ENCODE measurements at places on chromosomes 6 and 20.

- no peak for DNase-seq
Observed at GRCh38 chr20:910132-910869, 5.8 kb downstream of the ANGPT4 start.

DNA sequence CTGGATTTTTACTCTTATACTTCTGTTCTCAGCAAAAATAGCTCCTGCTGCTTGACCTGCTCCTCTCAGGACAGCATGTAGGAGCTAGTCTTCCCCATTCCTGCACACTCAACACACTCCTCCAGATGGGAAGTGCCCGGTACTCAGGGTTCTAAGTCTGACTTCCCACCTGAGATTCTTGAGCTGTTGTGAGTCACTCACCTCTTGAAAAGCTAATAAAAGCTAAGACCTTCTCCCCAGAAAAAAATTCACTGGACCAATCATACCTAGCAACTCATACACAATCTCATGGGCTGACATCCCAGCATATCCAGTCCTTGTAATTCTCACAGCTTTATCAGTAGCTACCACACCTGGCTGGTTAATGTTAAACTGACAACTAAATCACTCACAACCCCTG, 53.5 kb downstream of the TRPC4AP start:
- DNase-seq, result no peak

GRCh38 chr20:59692139-59692538, 87.8 kb downstream of the PHACTR3 start:
- no peak for DNase-seq

DNA sequence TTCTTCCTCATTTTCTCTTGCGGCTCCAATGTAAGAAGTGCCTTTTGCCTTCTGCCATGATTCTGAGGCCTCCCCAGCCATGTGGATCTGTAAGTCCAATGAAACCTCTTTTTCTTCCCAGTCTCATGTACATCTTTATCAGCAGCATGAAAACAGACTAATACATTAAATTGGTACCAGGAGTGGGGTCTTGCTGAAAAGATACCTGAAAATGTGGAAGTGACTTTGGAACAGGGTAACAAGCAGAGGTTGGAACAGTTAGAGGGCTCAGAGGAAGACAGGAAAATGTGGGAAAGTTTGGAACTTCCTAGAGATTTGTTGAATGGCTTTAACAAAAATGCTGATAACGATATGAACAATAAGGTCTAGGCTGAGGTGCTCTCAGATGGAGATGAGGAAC, 316.7 kb upstream of the HS3ST5 start:
- no peak for DNase-seq

DNA sequence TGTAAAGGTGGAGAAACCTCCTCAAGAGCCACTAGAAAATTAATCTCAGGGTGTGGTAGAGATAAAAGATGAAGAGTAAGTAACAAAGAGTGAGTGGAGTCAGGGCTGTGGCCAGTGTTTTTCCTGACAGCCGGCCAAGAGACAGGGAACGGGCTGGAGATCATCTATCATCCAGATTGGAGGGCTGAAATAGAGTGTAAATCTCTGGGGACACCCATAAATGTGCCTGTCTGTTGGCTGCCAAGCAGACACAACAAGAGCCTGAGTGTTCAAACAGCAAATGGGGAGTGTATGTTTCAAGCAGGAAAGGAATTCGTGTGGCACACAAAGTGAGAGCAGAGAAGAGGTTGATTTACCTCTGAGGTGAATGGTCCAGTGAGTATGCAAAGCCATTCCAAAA, 326.4 kb upstream of the KHDRBS2 start:
- DNase-seq, result no peak

DNA sequence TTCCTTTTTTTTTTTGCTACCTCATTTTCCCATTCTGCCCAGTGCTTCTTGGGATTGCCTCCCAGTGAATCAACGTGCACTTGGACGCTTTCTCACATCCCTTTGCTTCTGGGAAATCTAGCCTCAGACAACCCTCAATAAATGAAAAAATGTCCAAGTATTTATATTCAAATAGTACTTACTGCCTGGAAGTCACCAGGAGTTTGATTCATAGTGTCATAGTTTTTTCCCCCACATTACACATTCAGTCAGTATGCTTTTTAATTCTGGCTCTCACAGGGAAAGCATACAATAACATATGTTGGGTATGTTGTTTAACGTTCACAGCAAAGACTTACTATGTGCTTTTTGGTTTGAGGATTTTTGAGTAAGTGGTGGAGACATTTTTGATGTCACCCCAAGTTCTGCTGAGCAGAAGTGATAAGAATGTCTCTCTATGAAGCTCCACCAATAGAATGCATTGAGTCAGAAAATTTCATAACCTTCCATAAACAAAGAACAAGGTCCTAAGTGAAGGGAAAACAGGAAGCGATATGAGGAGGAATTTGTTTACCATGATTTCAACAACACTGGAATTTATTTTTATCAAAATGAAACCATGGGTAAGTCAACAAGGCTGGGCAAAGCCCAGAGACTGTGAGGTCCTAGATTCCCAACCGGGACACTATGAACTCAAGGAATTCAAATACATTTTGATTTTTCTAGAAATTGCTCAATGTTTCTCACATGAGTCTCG, 301.2 kb upstream of the BMP2 start:
- DNase-seq, result no peak

DNA sequence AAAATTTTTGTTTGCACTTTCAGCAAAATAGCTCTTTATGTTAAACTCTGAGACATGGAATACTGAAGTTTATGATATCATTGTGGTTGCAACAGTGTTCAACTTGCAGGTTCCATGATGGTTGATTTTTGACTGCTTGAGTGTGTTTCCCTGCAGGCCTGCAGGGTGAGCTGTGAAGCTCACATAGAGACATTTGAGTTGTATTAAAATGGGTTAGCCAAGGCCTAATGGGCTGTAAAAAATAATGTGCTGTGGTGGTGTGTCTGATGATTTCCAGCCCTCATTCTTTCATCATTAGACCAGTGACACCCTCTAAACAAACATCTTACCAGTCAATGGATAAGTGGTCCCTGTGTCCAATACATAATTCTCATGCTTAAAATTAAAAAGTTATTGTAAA, 321.4 kb downstream of the FARS2 start:
- DNase-seq, result no peak

GRCh38 chr6:47044397-47044796, 2.3 kb upstream of the ADGRF1 start:
- DNase-seq, result no peak

DNA sequence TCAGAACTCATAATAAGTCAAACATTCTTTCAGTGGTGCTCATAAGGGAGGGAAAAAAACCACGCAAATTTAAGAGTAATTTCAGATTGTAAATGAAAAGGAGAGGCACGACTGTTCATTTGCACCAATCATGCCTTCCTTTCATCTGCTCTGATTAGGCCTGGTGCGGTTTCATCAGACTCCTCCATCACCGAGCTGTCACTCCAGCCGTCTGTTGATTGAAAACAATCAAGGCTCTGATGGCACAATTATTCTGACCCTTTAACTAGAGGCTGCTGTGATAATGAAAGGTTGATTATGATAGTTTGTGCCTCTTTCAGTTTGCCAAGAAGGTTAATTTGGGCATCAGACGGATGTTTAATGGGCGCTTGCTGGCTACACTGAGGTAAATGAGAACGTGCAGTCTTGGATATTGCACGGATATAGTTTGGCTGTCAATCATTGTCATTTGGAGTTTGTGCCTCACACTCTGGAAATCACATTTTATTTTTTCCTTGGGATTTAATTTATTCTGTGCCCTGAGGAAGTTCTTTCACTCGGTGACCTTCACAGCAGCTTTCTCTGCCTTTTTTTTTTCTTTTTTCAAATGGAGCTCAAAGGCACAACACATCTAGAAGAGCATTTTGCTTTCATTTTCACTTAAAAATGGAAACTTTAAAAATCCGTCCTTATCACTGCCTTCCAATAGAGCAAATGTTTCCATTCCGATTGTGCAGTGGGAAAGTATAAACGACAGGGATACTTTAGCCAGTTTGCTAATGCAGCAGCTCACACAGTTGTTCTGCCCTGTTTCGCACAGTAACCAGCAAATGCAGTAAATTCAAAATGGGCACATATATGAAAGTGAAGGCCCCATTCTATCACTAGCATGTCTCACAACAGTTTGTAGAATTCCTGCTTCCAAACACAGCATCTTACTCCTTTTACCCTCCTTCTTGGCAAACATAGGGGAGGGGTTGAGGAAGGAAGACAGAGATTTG, 172.8 kb downstream of the KLHL32 start:
- DNase-seq, result no peak

GRCh38 chr6:41712651-41713103, 22.7 kb downstream of the TFEB start:
- no peak for DNase-seq

DNA sequence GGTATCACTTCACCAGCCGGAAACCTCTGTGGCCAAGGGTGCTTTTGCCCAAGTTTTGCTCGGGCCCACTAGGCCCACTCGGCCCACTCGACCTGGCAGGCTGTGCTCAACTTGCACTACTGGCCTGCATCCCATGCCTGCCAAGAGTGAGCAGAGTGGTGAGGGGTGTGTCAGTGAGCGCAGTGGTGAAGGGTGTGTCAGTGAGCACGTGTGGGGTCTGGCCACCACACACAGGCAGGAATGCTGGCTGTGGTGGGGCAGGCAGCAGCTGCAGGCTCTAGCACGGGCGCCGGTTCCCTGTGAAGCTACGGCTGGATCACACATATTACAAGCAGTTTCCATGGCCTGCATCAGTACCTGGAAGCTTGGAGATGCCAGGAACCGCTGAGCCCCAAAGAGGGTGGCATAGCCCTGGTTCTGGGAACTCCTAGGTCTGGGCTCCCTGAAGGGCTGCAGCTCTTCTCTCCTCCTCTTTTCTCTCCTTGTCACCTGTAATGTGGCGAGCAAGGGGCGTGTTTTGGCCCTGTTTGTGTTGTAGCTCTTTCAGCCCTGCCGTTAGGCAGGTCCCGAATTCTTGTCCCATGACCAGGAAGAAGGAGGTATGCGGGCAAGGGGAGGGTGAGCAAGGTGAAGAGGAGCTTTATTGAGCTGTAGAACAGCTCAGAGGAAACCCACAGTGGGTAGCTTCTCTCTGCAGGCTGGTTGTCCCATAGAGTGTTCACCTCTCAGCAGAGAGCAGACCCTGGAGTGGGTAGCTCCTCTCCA, 51.0 kb upstream of the CLDN20 start:
- no peak for DNase-seq

GRCh38 chr6:160256445-160256844, 2.2 kb downstream of the SLC22A2 start:
- DNase-seq, result no peak

DNA sequence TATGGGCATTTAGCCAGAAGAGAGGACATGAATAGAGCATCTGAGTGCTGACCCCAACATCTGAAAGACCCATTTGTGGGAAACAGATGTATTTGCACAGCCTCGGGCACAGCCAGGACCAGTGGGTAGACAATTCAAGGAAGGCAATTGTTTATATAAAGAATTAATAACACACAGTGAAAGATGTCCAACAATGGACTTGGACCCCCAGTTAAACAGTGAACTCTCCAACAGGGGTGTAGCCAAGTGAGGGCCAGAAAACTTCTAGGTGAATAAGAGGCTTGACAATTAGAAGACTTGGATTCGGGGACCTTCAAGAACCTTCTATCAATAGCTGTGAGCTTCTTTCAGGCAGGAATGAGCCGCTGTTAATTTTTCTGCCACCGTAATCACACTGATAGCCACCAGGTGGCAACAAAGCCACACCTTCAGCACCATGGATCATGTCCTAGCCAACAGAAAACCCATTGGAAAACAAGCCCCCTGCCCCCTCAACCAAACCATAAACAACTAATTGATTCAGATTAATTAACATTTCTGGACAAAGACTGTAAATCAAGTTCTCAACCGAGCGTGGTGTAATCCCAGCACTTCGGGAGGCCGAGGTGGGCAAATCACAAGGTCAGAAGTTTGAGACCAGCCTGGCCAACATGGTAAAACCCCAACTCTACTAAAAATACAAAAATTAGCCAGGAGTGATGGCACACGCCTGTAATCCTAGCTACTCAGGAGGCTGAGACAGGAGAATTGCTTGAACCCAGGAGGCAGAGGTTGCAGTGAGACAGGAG, 8.8 kb upstream of the SRSF6 start:
- peak; percentile 61 for DNase-seq

GRCh38 chr6:78365473-78365872, 501.9 kb upstream of the IRAK1BP1 start:
- DNase-seq, result no peak

GRCh38 chr6:26254724-26255123, 110.3 kb upstream of the BTN3A2 start:
- DNase-seq, result no peak

DNA sequence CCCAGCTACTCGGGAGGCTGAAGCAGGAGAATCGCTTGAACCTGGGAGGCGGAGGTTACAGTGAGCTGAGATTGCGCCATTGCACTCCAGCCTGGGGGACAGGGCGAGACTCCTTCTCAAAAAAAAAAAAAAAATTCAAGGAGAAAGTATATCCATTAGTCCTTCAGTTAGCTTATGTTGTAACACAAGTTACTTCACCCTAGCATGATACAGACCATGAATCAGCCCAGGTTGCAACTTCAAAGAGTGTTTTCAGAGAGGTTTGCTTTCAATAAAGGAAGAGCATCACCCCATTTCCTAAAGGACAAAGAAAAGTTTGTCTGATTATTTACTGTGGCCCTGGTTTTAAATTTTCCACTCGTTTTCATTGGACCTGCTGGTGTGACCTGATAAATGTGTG, 73.0 kb downstream of the SERAC1 start:
- DNase-seq, result no peak

GRCh38 chr6:3334555-3334954, 75.8 kb downstream of the PSMG4 start:
- no peak for DNase-seq

DNA sequence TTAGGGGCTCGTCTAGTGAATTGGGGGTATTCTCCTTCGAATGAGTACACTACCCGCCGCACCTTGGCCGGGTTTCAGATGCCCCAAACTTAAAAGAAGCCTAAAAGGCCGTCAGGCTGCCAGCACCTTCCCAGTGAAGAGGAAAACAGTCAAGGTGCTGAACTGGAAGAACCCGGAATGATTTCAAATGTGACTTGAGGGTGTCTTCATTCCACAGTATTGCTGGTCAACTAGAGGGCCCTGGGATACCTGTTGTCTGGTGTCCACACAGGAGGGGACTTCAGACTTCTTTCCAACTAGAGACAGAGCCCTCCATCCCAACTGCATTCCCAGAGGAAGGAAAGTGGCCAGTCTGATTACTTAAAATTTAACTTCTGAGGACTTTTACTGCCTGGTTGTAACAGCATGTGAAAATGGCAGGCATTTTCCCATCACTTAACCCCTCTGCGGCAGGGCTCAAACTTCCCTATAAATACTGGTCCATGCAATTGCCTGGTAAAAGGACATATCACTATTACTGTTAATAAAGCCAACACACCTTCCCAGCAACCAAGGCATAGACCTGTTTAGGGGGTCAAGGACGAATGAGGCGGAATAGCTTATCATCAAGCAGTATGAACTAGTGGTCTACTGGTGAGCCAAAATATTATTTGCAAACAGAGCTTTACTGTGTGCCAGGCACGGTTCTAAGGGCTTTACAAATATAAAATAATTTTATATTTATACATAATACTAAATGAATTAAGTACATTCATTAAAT, 651 bp upstream of the SAMHD1 start:
- no peak for DNase-seq

All from activated CD8-positive, alpha-beta memory T cell treated with anti-CD3 and anti-CD28 coated beads, Interleukin-2, amount 10 ng/mL, durations not matched to agents 7 days and 5 days (primary cell).